Activated CD8-positive, alpha-beta memory T cell treated with anti-CD3 and anti-CD28 coated beads for 1 hour (primary cell): ENCODE measurements at places on chromosomes 2 and 18.

DNA sequence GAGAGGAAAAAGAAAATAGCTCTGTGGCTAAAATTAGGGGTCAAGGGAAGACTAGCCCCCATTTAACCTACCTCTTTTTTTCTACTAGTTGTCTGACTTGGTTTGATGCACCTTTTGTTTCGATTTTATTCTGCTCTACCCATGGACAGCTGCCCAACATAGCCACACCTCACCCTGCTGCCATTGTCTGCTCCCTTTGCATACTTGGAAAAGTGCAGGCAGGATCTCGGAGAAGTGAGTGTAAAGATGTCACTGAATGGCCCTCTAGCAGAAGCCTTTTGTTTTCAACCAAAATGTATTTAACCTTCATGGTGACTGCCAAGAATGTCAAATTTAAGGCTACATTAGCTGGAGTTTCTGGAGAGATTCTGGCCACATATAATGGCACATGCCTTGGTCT lies 62.9 kb downstream of the SETBP1 start:
- no peak for DNase-seq

GRCh38 chr2:195392446-195393336 lies 264.3 kb upstream of the SLC39A10 start:
- DNase-seq: no peak

DNA sequence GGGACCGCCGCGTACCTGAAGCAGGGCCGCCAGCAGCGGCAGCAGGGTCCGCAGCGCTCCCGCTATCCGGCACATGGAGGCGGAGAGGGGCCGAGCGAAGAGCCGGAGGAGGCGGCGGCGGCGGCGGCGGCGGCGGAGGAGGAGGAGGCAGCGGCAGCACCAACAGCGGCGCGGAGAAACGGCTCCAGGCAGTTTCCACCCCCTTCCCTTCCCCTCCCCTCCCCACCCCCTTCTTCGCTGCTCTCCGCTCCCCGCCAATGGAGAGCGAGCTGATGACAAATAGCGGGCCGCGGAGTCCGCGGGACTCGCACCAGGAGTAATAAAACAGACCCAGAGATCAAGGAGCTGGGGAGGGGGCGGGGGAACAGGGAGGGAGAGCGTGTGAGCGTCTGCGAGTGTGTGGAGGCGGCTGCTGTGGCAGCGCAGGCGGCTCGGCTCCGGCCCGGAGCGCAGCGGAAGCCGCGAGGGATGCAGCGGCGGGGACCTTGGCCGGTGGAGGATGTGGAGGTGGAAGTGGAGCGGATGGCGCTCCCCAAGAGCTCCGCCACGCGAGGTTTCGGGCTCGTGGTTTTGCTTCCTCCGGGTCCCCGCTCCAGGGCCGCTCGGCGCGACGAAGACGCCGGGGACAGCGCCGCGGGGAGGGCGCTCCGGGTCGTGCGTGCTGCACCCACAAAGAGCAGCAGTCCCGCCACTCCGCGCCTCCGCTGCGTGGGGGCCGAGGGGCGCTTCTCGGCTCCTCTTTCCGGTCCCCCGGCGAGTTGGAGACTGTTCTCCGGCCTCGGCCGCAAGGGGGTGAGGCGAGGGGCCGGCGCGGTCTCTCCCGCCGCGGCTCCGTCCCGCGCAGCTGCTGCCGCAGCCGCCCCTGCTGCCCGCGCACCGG lies at the start of gene CDH2:
CDH2 (minus strand) TSS at position 183 of the 880 bp plus-strand sequence; CDS start at position 75, 108 bp downstream.
- DNase-seq: no peak

DNA sequence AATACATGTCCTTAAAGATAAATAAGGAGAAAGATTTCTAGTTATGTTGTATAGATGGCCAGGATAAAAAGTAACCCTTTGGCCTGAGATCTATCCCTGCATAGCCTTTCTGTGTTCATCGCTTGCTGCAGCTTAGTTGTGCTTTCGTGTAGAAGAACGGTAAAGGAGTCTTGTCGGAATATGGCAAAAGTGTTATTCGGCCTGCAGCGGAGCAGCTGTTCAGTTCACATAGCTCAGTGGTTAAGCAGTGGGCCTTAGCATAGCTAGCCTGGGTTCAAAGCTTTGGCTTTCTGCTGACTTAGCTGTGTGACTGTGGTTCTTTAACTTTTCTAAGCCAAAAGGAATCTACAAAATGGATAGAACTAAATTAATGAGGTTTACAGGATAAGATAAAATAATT lies 55.4 kb downstream of the MALT1 start:
- DNase-seq: no peak
